ENCODE measurements at places on chromosomes 7 and 10.
A peak's percentile ranks its signal among the peaks of the same experiment; 100 is the strongest.

DNA sequence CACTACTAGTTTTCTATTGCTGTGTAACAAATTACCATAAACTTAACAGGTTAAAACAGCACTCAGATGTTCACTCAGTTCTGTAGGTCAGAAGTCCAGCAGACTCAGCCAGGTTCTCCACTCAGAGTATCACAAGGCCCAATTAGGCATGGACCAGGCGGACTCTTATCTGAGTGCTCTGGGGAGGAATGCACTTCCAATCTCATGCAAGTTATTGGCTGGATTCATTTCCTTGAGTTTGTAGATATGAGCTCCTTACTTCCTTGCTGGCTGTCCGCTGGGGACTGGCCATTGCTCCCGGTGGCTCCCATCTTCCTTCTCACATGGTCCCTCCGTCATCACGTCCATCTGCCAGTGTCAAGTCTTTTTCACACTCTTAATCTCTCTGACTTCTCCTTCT, 137.0 kb upstream of the PRR15 start:
- no peak for DNase-seq

GRCh38 chr7:98210513-98211220, 572 bp upstream of the BHLHA15 start:
- DNase-seq, result no peak

DNA sequence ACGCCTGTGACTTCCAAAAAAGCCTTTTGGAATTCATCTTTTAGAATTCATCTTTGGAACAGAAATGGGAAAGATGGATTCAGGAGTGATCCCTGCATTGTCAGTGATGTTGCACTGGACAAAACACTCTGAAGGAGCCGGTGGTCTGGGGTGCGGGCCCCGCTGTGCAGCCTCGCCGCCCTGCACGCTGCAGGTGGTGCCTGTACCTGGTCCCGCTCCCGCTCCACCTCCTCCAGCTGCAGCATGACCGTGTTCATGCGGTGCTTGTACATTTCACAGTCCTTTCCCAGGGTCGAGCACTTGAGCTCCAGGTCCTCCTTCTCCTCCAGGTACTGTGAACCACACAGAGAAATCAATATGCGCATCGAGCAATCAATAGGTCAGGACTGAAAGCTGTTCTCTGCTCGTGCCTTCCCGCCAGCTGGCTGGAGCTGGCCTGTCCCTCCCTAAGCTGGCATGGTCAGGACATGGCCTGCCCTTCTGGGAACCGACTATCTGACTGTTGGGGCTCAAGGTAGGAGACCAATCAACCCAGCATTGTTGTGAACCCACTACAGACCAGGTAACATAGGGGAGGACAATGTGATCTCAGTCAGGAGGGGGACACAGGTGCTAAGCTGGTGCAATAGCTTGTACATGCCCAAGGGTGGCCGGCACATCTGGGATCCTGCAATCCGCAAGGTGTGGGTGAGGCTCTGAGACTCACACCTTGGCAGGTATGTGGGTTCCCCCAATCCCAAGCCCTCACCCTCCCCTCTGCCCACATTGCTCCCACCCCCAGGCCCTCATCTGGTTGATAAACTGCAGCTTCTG, 93.8 kb upstream of the GNA12 start:
- DNase-seq, result no peak

GRCh38 chr10:86283466-86284287, 82.9 kb downstream of the GRID1 start:
- DNase-seq, result no peak

- no peak for DNase-seq
Measured at GRCh38 chr7:137417464-137417863, 73.9 kb upstream of the PTN start.

GRCh38 chr7:135956393-135956792, 20.8 kb downstream of the MTPN start:
- no peak for DNase-seq

GRCh38 chr7:40213856-40214255, 79.1 kb downstream of the SUGCT start:
- no peak for DNase-seq

- no peak for DNase-seq
Measured at GRCh38 chr10:52570490-52570889, 202.1 kb downstream of the MBL2 start.

DNA sequence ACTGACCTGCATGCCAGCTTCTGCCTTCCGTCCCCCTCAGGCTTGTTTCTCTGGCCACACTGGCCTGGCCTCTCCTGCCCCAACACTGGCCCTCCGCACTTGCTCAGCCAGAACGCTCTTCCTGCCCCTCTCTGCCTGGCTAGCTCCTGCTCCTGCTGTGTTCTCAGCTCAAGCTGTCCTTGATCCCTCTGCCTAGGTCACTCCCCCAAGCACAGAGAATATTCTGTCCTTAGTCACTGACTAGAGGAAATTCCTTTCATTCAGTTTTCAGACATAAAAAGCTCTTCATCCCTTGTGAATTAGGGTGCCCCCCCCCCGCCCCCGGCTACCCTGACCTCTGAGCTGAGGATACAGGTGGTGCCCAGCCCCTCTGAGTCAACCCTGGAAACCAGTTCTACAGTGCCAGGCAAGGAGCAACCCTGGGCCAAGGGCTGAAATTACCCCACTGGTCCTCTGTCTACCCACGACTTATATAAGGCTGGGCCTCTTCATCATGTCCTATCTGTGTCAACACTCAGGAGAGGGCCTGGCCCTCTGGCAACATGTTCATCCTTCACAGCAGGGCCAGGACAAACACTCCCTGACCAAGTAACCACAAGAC, 6.6 kb upstream of the SGPL1 start:
- DNase-seq, result no peak

DNA sequence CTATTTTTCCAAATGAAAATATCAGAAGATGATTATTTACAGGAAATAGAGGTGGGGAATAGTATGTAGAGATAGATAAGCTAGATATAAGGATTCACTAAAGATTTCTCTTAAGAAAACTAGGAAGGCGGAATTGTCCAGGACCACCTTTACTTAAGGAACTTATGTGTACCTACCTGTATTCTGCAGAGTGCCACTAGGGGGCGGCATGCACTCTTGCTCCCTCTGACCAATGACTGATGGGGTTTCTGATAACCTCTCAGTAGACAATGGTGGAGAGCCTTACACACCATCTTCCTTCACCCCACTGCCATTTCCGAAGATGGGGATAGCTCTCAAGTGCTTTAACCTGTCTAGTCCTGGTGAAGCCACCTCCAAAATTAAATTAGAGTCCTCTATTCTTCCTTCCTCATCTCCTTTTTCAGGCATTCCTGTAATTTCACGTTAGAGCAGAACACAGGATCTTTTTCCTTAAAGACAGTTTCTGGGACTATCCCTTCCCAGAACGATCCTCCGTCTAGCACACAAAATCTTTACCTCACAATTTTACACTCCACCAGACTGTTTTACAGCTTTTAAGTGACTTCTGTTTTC, 453.1 kb downstream of the SORCS1 start:
- DNase-seq, result peak; percentile 28

GRCh38 chr10:32471232-32471631, 25.3 kb downstream of the CCDC7 start:
- DNase-seq, result no peak

DNA sequence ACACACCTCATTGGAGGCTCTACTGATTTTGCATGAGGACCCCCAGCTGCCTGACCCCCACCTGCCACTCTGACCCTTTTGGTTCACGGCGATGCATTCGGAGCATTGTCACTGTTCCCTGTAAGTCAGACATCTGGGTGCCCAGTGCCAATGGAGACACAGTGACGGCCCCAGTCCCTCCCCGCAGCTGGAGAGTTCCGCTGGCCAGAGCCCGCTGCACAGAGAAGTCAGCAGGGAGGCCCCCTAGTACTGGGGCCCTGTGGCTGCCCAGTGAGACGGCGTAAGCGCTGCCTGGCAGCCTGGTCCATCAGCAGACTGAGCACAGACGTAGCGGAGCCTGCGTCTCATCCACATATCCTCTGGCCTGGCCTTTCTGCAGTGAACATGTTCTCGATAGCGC, 77.5 kb downstream of the NKX6-2 start:
- peak; percentile 8 for DNase-seq

DNA sequence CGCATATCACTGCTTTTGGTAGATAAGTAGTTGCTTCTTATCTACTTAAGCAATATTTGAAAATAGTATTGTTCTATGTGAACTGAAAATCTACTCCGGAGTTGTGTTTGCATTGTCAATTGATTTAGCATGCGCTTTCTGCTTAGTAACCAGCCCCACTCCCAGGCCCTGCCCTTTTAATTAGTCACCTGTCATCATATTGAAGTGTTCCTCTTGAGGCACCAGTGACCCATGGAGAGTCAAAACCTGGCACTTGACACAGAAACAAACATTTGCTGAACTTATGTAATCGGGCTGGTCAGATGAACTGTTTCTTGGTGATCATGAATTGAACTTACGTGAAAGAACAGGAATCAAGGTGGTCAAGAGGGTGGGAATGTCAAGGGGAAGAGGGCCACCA, 27.8 kb upstream of the CDHR3 start:
- DNase-seq, result no peak

- DNase-seq, result no peak
Measured at GRCh38 chr10:96708456-96708855, 11.9 kb downstream of the PIK3AP1 start.

- DNase-seq, result no peak
Measured at GRCh38 chr10:72085864-72086465, 2.4 kb downstream of the SPOCK2 start.

DNA sequence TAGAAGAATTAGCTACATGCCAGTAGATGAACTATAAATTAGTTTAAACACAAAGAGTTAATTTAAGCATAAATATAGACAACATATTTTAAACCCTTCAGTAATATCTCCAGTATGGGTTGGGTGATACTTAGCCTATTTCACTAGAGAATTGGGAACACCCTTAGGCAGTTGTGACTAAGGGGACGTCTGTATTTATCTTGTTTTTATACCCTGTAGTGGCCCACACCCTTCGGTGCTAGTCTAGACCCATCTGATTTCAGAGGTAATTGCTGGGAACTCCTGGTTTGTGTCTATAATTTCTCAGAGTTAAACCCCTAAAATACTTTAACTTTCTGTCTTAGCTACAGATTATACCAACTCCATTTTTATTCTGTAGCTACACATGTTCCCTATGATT, 11.5 kb upstream of the STEAP4 start:
- no peak for DNase-seq

GRCh38 chr10:117503244-117504205, 39.0 kb upstream of the EMX2 start:
- no peak for DNase-seq

DNA sequence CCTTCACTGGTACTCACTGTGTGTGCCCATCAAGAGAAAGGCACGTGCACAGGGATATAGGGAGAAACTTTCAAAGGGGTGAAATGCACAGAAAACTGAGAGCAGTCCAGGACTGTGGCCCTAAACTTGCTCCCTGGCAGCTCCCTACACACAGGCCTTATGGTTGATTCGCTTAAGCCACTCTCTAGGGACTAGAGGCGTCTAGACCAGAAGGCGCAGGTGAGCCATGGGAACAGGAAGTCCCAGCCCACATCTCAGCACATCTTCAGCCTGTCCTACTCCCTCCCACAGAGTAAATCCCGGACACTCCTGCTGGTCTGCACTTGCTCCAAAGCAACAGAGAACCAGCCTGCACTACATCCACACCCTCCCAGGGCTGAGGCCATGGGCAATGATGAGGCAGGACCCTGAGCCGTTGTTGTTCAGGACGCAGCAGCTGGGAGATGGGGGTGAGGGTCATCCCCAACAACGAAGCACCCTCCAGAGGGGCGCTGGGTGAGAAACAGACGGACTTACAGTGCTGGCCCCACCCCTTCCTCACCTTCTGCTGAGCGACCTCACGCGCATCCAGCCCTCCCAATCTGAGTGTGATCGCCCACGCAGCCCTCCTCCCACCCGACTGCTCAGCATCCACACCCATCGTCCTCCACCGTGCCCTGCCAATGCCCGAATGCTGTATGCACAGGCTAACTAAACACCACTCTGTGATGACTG, 109.3 kb downstream of the TNS3 start:
- DNase-seq, result no peak

- no peak for DNase-seq
Measured at GRCh38 chr7:125526958-125527357, 597.3 kb upstream of the POT1 start.

DNA sequence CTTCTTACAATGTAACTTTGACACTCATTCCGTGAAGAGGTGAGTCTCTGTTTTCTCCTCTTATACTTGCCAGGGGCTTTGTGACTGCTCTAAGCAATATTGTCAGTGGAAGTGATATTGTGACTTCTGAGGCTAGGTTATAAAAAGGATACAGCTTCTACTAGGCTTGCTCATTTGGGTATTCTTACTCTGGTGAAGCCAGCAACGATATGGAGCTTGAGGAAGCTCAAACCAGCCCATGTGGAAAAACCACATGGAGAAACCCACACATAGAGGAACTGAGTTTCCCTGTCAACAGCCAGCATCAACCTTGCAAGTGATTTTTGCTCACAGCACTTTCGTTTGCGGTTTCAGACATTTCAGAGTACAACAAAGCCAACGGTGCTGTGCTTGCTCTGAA, 149.6 kb upstream of the SEMA3E start:
- DNase-seq, result no peak

GRCh38 chr7:116626886-116627285, 45.1 kb upstream of the MET start:
- DNase-seq, result no peak

GRCh38 chr7:121214657-121215056, 114.1 kb upstream of the WNT16 start:
- DNase-seq, result no peak

DNA sequence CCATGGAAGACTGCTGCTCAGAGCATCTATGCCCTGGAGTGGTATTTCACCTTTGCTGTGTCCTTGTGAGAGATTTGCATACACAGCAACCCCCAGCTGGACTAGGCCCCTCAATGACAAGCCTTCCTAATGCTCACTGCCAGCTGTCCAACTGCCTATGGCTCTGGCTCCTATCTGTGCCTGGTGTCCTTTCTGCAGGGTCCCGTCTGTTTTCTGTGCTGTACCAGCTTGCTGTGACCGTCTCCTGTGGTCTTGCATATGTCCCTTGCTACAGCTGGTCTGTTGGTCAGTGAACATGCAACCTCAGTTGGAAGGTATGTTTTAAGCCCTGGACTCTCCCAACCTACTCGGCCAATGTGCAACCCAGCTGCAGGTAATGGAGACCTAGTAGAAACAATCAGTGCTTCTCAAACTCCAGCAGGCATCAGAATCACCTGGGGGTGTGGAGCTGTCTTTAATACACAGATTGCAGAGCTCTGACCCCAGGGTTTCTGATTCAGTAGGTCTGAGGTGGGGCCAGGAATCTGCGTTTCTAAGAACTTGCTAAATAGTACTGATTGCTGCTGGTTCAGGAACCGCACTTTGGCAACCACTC, 306.4 kb upstream of the ZNF32 start:
- no peak for DNase-seq

GRCh38 chr7:42624471-42624870, 287.4 kb downstream of the C7orf25 start:
- no peak for DNase-seq

DNA sequence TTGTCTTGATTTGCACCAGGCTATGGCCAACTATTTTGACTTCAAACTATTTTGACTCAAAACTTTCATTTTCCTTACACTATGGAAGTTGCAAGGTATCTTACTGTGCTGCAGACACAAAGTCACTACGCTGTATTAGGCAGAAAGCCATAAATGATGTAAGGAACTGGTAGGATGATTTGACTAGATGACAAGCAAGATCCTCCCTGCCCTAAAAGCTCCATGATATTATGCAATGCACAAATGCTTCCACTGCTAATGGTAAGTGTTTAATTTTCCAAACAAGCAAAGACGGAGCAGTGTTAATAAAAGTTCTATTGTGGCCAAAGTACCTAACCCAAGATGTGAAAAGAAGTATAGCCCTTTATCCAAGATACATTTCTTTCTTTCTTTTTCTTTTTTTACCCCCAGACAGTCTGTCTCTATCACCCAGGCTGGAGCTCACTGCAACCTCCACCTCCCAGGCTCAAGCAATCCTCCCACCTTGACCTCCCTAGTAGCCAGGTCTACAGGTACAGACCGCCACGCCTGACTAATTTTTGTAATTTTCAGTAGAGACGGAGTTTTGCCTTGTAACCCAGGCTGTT, 98.2 kb downstream of the ANK3 start:
- DNase-seq, result no peak

Data from heart left ventricle (tissue), 16 donors.